ENCODE measurements at places on chromosomes 2 and 18.

DNA sequence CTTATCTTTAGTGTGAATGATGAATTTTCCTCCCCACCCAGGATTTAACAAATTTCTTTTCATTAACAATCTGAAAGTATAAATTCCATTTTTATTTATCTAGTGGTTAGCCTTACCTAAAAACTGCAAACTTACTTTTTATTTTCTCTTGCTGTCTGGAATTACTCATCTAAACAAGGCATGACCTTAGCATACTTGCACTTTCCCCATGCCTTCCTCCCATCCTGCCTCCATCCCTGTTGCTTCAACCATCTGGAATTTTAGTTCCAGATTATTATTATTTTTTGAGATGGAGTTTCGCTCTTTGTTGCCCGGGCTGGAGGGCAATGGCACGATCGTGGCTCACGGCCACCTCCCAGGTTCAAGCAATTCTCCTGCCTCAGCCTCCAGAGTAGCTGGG is 35.6 kb downstream of the GDF7 start:
- DNase-seq: no peak

DNA sequence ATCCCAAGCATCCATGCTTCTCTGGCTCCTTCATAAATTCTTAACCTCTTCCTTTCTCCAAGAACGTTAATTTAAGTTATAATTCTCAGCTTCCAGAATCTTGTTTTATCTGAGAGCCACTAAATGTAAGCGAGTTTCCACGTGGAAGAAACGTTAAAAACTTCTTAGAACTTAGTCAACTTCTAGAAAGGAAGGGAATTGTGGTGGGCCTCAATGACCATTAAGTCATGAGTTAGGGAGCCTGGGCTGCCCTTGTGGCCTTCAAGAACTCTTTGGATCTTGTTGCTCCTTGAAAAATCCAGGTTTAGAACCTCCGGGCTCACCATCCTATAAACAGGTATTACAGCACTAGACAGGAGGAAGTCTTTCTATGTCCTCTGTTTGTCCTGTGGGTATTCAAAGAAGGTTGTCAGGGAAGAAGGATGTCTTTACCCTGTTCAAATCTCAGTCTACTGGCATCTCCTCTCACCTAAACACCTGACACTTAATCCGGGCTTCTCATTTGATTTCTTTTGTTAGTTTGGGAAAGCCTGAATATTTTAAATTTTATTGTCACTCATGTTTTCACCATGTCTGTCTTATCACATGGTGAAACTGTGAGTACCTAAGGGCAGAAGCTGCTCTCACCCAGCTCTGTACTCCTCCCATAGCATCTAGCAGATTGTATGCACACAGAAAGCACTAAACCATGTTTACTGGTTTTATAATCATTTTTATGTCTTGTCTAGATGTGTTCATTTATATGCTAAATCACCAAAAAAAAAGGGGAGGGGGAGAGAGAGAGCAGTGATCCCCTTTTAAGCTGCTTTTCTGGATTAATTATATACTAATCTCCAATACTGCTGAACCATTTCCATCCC is 6.3 kb downstream of the RND3 start:
- DNase-seq: no peak

- peak; percentile 5 for DNase-seq
Observed at GRCh38 chr2:194103941-194104659, 1552.9 kb upstream of the SLC39A10 start.

- no peak for DNase-seq
Observed at GRCh38 chr2:23127465-23127864, 257.5 kb upstream of the KLHL29 start.

- DNase-seq: no peak
Observed at GRCh38 chr18:59426855-59427254, 67.8 kb upstream of the LMAN1 start.

DNA sequence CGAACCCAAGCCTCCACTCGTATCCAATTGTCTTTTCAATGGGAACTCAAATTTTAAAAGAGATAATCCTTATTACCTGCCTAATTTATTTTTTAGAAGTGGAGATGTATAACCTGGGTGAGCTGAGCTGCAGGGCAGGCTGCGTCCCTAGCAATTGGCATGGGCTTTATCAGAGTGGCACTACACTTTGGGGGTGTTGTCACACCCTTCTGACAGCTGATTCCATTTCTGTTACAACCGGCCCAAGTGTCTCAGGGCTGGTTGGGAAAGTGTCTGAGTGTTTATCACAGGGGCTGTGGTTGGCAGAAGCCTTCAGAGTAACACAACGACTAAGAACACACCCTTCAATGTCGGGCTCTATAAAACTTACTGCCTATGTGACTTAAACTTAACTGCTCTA is 295.0 kb downstream of the SMAD2 start:
- DNase-seq: no peak

DNA sequence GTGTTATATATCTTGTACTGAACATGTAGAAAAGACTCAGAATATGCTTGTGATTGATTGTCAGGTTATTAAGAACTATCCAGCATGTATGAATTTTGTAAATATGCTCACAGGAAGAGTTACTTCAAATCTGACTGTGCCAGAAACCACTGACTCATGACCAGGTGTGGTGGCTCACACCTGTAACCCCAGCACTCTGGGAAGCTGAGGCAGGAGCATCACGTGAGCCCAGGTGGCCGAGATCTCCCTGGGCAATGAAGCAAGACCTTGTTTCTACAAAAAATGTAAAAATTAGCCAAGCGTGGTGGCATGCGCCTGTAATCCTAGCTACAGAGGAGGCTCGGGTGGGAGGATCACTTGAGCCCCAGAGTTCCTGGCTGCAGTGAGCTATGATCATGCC is 126.6 kb downstream of the COMMD1 start:
- DNase-seq: no peak

Measured in fibroblast of the conjunctiva (primary cell).